ENCODE measurements at places on chromosomes 1 and 21.

DNA sequence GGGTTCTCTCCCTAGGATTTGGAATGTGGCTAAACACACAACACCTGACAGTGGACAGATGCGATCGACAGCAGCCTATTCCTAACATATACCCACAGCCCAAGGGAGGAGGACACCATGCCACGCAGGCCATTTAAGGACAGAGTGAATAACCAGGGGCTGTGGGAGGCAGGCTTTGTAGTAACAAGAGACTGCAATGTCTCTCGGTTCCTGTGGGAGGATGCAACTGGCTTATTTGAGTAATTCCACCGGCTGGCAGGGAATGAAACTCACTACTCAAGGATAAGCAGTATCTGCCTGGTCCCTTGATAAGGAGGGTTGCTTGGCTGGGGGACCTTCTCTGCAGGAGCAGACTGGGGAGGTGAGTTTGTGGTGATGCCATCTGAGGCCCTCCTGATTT is 109.6 kb downstream of the PCP4 start:
- H3K36me3 ChIP-seq = no peaks in the 10 kb centered on the region
- no peak for DNase-seq
- no peak overlapping the region for H3K27ac ChIP-seq
- H3K27me3 ChIP-seq = no peaks in the 10 kb centered on the region
- H3K4me3 ChIP-seq = no peak overlapping the region

- no peak for DNase-seq
- no peaks in the 10 kb centered on the region for H3K36me3 ChIP-seq
- H3K4me3 ChIP-seq = no peak overlapping the region
- H3K4me1 ChIP-seq = no peaks in the 10 kb centered on the region
- H3K27ac ChIP-seq = no peak overlapping the region
- H3K27me3 ChIP-seq = 0 out of 2 replicates have a peak, but pooled peaks cover 2% of the 10 kb centered on the region
Observed at GRCh38 chr1:170674986-170675385, 11.1 kb downstream of the PRRX1 start.

DNA sequence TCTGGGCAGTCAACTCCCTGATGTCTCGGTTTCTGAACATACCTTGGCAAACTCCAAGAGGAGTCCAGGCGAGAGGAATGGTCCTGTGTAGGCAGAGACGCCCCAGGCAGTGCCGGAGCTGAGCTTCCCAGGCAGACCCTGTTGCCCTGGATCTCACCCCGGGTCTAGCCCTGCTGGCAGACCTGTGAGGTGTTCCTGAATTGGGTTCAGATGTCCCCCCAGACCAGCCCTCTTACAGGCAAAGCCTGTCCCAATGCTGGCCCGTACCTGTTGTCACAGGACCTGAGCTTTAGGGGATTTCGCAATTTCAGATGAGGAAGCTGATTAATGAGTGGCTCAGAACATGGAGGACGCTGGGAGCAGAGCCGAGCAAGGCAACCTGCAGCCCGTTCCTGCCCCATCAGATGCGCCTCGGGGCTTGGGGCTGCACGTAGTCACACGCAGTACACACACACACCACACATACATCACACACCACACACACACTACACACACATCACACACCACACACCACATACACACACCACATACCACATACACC is 38.5 kb upstream of the PDE9A start:
- no peak overlapping the region for H3K27ac ChIP-seq
- H3K4me1 ChIP-seq = no peaks in the 10 kb centered on the region
- H3K36me3 ChIP-seq = no peaks in the 10 kb centered on the region
- DNase-seq = no peak

- H3K27ac ChIP-seq = no peak overlapping the region
- no peak overlapping the region for H3K4me3 ChIP-seq
- no peak for DNase-seq
Observed at GRCh38 chr21:45003331-45004058, 63.7 kb downstream of the SLX9 start.

- peaks cover 2% of the 10 kb centered on the region for H3K27me3 ChIP-seq
- H3K4me3 ChIP-seq = no peak overlapping the region
- DNase-seq = no peak
- no peak overlapping the region for H3K27ac ChIP-seq
Observed at GRCh38 chr1:160149716-160150115, 1.7 kb upstream of the ATP1A4 start.

DNA sequence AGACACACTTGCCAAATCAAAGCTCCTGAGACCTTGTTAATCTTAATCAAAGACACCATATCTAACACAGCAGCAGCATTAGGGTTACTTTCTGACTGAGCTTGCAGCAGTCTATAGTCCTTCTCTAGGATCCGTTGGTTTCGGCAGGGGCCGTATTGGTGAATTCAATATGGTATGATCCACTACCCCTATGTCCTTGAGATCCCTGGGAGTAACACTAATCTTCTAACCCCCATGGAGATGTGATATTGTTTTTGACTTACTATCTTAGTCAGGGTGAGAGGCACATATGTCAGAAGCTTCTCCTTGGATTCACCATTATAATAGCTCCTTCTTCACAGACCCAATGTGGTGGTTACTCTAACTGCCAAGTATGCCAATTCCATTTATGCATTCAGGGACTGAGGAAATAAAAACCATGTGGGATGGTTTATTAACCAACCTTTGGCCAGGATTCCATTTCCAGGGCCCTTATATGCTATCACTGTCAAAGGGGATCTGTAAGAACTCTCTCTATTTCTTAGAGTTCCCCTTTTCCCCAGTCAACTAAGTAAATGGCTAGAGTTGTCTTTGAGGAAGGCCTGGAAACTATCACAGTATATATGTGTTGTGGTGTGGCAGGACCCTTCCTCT is 673.6 kb upstream of the USP24 start:
- no peak for DNase-seq
- no peak overlapping the region for H3K27ac ChIP-seq
- H3K27me3 ChIP-seq = no peaks in the 10 kb centered on the region
- no peaks in the 10 kb centered on the region for H3K4me1 ChIP-seq

GRCh38 chr1:39789571-39790110 is 976 bp upstream of the BMP8B start:
- H3K4me1 ChIP-seq = no peaks in the 10 kb centered on the region
- H3K27ac ChIP-seq = peak overlapping the region; percentile 29

GRCh38 chr1:93614986-93615581 is 66.6 kb downstream of the BCAR3 start:
- peak overlapping the region; percentile 93 for H3K27ac ChIP-seq
- DNase-seq = no peak
- H3K27me3 ChIP-seq = no peaks in the 10 kb centered on the region
- H3K4me1 ChIP-seq = peaks cover 70% of the 10 kb centered on the region
- H3K4me3 ChIP-seq = no peak overlapping the region
- no peaks in the 10 kb centered on the region for H3K36me3 ChIP-seq

GRCh38 chr1:224933584-224933983 is 4.1 kb downstream of the DNAH14 start:
- H3K27me3 ChIP-seq = no peaks in the 10 kb centered on the region
- H3K36me3 ChIP-seq = peaks cover 3% of the 10 kb centered on the region
- H3K4me3 ChIP-seq = no peak overlapping the region
- no peak overlapping the region for H3K27ac ChIP-seq
- no peak for DNase-seq
- no peaks in the 10 kb centered on the region for H3K4me1 ChIP-seq

DNA sequence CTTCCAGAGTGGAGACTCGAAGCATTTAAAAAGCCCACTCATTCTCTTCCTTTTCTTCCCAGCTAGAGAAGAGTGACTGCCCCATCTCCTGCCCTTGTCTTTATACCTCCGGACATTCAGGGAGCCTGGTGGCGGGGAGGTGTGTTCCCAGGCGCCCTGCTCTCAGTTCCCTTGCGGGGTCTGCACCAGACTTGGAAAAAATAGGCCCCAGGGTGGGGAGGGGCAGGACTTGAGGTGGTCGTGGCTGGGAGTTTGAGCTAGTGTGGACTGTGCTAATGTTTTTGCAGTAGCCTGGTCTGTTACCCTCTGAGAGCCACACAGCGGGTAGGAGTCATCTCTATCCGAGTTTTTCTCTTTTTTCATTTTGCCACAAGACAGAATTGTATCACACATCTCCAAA is 139.1 kb downstream of the PEX14 start:
- H3K27me3 ChIP-seq = no peaks in the 10 kb centered on the region
- no peaks in the 10 kb centered on the region for H3K4me1 ChIP-seq
- no peak for DNase-seq
- H3K36me3 ChIP-seq = no peaks in the 10 kb centered on the region

DNA sequence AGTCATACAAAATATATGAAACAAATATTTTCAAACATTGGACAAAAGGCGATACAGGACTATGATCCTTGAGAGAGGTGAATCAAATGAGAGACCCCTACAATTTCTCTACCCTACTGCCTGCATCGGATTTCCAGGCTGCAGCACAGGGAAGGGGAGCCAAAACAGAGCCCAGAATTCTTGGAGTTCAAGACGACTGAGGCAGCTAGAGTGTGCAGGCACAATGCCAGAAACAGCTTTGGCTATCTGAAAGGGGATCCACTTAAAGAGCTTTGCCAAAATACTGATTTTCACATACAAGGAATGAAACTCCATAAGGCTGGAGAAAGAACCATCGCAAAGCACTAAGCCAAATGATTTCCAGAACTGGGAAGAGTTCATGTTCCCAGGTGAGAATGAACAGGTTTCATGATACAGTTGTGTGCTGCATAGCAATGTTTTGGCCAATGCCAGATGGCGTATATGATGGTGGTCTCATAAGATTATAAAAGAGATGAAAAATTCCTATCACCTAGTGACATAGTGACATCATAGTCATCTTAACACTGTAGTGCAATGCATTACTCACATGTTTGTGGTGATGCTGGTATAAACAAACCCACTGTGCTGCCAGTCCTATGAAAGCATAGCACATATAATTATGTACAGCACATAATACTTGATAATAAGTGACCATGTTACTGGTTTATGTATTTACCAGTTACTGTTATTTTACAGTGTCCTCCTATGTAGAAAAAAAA is 77.5 kb downstream of the KCND3 start:
- H3K27me3 ChIP-seq = peaks cover 6% of the 10 kb centered on the region
- DNase-seq = no peak
- no peak overlapping the region for H3K4me3 ChIP-seq
- no peaks in the 10 kb centered on the region for H3K4me1 ChIP-seq
- H3K36me3 ChIP-seq = no peaks in the 10 kb centered on the region
- H3K27ac ChIP-seq = no peak overlapping the region

DNA sequence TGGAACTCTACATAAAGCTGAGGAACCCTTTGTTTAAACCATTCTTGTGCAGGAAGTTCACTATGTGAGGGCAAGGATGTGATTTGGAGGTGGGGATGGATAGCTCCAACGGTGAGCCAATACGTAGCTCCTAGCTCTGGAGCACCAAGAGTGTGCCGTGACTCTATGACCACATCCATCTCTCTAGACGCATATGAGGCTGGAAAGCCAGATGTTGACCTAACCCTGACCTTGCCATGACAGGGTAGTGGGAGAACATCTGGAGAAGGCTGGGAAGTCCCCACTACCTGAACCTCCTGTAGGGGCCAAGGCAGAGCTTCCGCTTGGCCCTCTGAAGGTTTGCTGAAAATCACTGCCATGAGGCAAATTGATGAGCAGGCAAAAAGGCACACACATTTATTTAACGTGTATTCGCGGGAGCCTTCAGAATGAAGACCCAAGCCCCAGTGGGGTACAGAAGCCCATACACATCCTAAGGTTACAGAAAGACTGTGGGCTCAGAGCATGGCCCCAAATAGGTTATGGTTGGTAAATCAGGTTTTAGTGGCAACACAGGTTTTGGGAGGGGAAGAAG is 43.4 kb downstream of the EIF2D start:
- no peaks in the 10 kb centered on the region for H3K36me3 ChIP-seq
- DNase-seq = no peak
- no peak overlapping the region for H3K27ac ChIP-seq
- H3K4me3 ChIP-seq = no peak overlapping the region
- no peaks in the 10 kb centered on the region for H3K27me3 ChIP-seq
- no peaks in the 10 kb centered on the region for H3K4me1 ChIP-seq

GRCh38 chr1:189764391-189765320 is 713.0 kb downstream of the BRINP3 start:
- no peak for DNase-seq
- H3K4me3 ChIP-seq = no peak overlapping the region

DNA sequence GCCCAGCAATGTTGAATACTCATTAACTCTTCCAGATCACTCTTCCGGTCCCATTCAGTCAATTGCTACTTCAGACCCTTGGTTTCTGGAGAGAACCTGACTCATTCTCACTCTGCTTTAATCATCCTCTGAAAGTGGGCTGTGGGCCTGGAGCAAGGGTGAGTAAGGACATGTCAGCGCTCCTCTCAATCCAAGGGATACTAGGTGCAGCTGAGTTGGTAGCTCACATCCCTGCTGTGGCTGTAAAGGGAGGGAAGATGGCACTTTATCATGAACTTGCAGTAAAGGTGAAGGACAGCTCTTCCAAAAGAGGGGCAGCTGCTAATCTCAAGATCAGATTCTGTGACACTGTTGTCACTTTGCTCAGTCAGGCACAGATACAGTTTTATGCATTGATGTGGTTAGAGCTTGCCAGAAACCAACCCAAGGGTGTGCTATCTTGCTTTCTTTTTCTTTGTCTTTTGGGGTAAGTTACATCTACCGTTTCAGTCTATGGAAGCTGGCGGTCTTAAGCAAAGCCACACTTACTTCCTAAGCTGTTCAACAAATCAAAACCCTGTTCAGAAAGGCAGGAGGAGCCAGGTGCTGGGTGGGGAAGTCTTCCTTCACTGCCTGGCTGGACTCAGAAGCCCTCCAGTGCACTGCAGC is 26.5 kb upstream of the NTPCR start:
- H3K4me1 ChIP-seq = no peaks in the 10 kb centered on the region
- no peak overlapping the region for H3K27ac ChIP-seq
- H3K4me3 ChIP-seq = no peak overlapping the region
- H3K36me3 ChIP-seq = no peaks in the 10 kb centered on the region

DNA sequence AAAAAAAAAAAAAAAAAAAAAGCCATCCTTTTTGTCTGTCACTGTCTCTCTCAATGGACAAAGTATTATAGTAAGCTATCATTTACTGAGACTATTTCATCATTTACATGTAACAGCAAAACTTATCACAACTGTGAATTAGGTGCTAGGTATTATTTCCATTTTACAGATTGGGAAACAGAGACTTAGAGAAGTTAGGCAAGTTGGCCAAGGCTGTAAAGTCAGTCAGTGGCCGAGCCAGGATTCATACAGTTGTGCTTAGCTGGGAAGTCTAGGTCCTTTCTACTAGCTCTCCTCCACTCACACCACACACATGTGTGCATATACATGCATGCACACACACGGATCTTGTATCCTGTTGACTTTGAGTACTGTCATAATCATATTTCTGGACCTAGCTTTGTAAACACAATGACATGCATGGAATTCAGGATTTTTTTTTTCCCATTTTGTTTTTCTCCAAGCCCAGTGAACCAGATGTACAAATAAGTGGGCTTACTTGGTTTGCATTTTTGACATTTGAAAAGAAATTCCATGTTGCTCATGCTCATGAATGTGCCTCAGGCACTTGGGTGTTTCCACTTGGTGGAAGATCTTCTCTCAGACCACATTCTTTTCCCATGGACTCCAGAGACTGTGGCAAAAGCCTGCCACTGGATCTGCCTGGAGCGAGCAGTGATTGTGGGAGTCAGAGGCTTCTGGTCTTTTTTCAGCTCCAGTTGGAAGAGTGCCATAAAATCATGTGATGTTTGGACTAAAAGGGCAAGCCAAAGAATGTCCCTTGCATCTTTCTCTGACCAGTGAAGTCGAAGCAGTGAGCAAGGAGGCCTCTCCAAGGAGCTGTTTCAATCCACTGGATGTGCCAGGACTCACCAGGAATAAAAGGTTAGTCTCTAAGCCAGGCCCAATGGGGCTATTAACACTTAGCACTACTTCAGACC is 61.7 kb upstream of the DNAJC6 start:
- H3K4me3 ChIP-seq = no peak overlapping the region
- no peak for DNase-seq
- H3K4me1 ChIP-seq = no peaks in the 10 kb centered on the region
- H3K27me3 ChIP-seq = no peaks in the 10 kb centered on the region
- no peak overlapping the region for H3K27ac ChIP-seq

- no peaks in the 10 kb centered on the region for H3K27me3 ChIP-seq
- H3K4me1 ChIP-seq = no peaks in the 10 kb centered on the region
- no peaks in the 10 kb centered on the region for H3K36me3 ChIP-seq
- no peak overlapping the region for H3K4me3 ChIP-seq
Observed at GRCh38 chr1:189499736-189500135, 977.9 kb downstream of the BRINP3 start.

All from Panc1 (cell line).